ENCODE measurements at places on chromosomes 11 and 22. TPM values are rescaled to one million over a fixed set of nuclear protein-coding genes. Genes with fewer than 3 reads are reported as not detected.
A peak's percentile ranks its signal among the peaks of the same experiment; 100 is the strongest.

ALDH3B1 gene
- polyA plus RNA-seq, result 0.66 TPM

DNA sequence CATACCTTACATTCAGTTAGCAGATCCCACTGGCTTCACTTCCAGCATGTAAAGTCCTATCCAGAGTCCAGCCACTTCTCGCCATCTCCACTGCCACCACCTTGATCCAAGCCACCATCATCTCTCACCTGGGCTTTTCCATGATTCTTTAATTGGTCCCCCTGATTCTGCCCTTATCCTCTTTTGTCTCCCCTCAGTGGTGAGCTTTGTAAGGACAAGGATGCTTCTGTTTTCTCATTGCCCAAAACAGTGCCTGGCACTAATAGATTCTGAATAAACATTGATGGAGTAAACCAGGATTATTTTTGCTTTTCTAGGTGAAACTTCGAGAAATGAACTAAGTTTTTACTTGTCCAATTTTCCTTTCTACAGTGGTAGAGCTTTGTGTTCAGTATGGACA is 4.4 kb downstream of the POLA2 start:
- DNase-seq, result no peak

DNA sequence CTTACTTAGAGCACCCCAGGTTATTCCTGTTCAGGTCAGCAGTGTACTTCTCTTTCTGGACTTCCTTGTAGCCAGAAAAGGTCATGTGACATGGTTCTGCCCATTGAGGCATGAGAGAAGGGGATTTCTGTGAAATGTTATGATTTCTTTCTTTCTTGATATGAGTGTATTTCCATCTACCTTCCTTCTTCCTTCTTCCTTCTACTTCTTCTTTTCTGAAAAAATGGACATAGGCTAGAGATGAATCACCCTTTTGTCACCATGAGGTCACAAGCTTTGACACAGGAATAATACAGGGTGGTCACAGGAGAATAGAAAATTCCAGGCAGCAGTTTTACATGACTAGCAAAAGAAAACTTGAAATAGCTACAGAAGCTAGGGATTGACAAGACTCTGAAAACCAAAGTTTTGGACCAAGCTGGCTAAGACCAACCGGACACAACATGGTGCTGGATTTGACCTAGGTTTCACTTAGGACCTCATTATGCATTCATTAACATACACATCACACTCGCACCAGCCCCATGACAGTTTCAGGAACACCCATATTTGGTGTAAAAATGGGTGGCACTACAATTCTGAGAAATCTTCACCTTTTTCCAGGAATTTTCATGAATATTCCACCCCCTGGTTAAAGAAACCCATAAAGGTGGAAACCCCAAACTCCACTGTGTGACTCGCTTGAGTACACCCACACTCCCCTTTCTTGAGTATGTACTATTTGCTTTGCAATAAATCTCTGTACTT is 21.2 kb upstream of the MAP6 start:
- DNase-seq, result no peak

GRCh38 chr11:104661471-104661870 is 236.8 kb downstream of the CASP12 start:
- no peak for DNase-seq

GRCh38 chr22:20588092-20588842 is 80.9 kb downstream of the MED15 start:
- DNase-seq, result no peak

DNA sequence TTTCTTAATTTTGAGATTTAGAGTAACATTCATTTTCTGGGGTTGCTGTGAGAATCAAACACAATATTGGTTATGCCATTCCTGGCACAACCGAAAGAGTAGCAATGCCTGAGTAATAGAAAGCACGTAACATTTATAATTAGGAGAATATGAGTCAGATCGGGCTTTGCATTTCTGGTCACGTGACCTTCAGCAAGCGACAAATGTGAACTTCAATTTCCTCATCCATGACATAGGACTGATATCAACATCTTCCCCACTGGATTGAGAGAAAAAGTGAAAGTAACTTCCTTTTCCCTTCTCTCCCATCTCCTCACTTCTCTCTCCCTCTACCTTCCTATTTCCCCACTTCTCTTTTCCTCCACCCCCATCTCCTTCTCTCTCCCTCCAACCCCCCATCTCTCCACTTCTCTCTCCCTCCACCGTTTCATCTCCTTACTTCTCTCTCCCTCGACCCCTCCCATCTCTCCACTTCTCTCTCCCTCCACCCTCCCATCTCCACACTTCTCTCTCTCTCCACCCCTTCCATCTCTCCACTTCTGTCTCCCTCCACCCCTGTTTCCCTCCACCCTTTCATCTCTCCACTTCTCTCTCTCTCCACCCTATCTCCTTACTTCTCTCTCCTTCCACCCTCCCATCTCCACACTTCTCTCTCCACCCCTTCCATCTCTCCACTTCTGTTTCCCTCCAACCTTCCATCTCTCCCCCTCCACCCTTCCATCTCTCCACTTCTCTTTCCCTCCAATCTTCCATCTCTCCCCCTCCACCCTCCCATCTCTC is 33.5 kb upstream of the CAT start:
- DNase-seq, result peak; percentile 23

All from cardiac muscle cell (in vitro differentiated cells and primary cell).